NCI-H226 (cell line): ENCODE measurements at places on chromosomes 6 and 20.

- DNase-seq: no peak
Measured at GRCh38 chr6:1322696-1323219, 10.9 kb downstream of the FOXQ1 start.

- DNase-seq: peak; percentile 9
Measured at GRCh38 chr20:9551808-9552550, 37.6 kb downstream of the LAMP5 start.

DNA sequence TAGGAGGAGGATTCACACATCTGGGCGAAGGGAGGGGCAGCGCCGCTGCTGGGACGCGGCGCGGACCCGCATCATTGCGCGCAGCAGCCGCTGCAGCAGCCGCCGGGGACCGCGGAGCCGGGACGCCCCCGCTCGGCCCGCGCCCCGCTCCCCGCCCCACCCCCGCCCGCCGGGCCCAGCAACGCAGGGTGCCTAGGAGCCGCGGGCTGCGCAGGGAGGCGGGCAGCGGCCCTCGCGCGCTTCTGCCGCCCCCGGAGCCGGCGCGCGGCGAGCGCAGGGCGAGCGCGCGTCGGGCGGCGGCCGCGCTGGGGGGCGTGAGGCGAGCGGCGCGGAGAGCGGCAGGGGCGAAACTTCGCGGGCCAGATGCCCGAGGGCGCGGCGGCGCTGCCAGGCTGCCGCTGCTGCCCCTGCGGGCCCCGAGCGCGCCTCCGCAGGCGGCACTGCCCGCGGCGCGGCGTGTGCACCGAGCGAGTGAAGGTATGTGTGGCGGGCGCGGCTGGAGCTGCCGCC lies at the start of gene NKAIN2:
Gene NKAIN2 (plus strand): TSS at position 362 of the 510 bp plus-strand sequence.
- peak; percentile 5 for DNase-seq

GRCh38 chr6:125913864-125914351 lies 42.7 kb upstream of the HINT3 start:
- DNase-seq: peak; percentile 70

- no peak for DNase-seq
Measured at GRCh38 chr6:15392182-15392581, 146.3 kb downstream of the JARID2 start.

DNA sequence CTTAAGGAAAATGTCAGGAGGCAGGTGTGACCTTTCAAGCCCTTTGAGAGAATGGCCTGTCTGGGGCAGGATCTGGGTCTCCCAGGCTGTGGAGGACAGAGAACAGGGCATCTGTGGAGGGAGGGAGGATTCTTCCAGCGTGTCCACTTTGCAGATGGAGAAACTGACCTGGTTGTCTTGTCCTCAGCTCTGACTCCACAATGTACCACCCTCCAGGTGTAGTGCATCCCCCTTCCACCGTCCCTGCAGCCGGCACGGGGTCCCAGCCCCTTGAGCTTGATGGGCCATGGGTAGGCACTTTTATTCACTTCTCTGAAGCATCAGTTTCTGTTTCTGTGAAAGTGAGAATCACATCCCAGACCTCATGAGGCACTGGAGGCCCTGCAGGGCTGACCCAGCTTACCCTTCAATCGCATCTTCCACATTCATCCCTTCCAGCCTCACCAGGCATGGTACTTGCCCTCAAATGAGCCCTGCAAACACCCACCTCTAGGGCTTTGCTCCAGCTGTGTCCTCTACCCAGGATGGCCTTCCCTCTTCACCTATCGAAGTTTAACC lies 4.6 kb upstream of the TGM2 start:
- DNase-seq: no peak

- no peak for DNase-seq
Measured at GRCh38 chr20:17622851-17623508, 53.1 kb downstream of the DSTN start.

DNA sequence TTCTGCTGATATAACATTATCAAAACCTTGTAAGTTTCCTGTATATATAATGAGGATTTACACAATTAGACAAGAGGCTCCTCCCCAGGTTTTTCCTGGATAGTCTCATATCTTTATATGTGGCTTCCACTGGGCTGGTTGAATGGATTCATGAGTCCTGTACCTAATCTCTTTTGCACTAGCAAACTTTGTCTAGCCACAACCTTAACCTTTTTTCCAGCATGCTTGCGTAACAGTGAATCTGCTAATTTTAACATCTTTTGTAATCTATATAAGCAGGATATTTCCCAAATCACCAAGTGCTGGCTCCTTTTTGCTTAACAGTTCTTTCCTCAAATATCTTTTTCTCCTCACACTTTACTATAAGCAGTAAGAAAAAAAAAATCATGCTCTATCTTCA lies 153.6 kb downstream of the COL21A1 start:
- DNase-seq: no peak

DNA sequence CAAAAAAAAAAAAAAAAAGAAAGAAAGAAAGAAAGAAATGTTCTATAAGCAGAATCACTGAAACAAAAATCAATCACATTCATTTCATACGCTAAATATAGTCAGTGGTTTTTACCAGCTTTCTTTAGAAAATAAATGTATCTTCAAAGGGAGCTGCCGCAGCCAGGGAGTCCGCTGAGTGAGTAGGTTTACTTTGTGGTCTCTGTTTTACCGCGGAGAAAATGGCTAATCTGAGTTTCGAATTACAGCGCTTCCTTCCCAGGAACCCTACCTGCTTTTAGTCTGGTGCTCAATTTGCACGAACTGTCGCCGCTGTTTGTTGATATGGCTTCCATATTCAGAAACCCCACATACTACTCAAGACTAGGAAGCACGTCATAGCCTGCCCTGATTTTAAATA lies 102.4 kb downstream of the TFAP2A start:
- DNase-seq: no peak

GRCh38 chr6:167549213-167549612 lies 224.3 kb downstream of the TTLL2 start:
- DNase-seq: no peak

DNA sequence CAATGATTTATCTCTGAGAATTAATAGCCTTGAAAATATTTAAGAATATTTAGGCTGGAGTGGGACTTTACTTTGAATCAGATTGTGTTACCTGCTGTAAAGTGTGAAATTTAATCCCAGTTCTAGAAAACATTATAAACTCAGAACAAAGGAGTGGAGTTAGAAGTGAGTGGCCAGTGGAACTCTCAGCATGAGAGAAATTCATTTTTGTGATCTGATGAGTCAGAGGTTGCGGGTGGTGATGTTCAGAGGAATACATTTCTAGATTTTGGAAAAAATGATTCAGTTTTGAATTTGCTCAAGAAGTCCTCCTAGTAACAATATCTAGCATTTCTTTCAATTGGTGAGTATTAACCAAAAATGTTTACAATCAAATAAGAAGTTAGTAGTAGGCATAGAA lies 167.5 kb downstream of the ZFAND3 start:
- peak; percentile 65 for DNase-seq

DNA sequence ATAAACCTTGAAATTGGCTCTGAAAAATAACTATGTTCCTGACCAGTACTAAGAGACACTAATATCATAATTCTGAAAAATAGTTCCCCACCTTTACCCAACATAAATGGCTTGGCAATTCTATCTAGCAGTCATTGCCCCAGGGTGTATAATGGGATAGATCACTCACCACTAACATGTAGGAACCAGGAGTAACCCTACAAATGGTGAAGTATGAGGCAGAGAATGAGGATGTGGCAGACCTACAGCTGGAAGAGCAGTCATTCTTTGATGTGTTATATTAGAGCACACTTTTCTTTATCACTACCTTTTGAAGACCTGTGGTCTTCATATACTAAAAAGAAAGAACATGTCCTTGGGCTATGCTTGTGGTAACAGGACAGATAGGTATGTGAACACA lies 136.5 kb upstream of the SYNDIG1 start:
- DNase-seq: no peak

DNA sequence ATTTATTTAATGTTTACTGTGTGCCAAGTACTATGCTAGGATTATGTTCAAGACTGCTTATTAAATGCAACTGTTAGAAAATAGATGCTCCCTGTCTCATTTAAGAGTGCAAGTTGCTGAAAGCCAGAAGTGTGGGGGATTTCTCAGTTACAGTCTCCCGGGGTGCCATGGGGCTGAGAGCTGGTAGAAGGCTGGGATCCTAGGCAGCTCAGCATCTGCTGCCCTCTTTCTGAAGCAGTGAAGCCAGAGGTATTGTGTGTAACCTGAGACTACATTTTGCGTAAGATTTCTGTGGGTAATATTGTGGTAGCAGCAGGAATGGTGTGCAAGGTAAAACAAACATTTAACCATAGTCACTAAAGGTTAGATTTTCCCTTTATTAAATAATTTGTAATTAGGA lies 120.6 kb downstream of the AKAP7 start:
- DNase-seq: no peak

DNA sequence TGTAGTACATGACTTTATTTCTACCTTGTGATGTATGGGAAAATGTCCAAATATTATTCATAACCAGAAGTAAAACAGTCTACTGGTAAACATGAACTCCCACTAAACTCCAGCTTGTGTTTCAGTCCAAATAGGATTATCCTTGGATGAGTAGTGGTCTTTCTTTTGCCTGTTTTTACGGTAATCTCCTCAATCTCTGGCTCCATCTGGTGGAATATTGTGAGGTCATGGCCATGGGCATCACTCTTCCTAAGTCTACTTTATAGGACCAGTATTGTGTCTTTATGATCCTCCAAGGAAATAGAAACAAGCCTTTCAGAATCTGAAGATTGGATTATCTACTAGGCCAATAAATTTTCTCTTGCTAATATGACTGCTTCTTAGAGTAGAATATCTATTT lies 505.0 kb downstream of the BMP2 start:
- no peak for DNase-seq

GRCh38 chr6:1382883-1383728 lies 6.3 kb upstream of the FOXF2 start:
- DNase-seq: no peak

GRCh38 chr20:36113566-36114250 lies 40.8 kb upstream of the EPB41L1 start:
- no peak for DNase-seq

DNA sequence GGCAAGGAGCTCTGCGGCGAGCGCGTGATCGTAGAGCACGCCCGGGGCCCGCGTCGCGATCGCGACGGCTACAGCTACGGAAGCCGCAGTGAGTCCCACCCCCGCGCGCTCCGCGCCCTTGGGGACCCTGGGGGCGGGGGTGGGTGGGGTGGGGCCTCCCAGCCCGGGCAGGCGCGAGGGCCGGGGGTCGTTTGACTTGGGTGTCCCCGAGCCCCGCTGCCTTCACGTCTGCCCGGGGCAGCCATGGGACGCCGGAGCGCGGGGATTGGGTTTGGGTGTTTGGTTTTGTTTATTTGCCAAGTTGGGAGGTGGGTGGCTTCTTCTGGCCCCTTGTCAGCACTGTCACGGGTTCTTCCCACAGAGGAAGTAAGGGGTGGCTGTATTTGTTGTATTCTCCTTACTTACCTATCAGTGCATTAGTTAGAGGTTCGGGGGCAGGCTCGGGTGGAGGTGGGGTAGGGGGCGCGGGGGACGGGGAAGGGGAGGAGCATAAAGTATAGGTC lies 777 bp downstream of the SRSF6 start:
- DNase-seq: no peak

DNA sequence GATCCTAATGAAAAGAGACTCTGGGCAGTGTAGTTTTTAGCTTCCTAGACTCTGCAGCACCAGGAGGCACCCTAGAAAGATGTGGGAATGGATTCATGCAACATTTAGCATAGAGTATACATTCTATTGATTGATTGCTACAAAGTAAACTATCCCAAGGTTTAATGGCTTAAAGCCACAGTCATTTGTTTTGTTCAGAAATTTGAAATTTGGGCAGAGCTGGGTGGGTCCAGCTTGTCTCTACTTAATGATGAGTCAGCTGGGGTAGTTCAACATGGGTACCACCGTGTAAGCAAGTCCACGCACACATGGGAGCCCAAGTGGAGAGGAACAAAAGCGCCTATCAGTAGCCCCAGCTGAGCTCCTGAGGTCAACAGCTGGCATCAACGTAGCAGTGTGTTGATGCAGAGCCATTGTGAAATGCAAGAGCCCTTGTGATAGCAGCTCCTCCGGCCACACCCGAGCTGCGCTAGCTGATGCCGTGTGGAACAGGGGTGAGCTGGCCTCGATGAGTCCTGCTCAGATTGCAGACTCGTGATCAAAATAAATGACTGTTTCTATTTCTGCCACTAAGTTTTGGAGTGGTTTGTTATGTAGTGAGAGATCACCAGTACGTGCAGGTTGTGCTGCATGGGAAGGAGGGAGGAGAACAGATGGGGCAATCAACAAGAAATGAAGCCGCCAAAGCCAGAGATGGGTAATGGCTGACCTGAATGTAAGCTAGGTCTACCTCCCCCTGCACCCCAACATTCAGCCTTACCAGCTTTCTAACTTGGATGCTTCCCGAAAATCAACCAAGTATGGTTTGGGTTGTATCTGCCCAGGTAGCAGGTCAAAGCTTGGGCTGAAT lies 45.7 kb upstream of the TRAF3IP2 start:
- no peak for DNase-seq

DNA sequence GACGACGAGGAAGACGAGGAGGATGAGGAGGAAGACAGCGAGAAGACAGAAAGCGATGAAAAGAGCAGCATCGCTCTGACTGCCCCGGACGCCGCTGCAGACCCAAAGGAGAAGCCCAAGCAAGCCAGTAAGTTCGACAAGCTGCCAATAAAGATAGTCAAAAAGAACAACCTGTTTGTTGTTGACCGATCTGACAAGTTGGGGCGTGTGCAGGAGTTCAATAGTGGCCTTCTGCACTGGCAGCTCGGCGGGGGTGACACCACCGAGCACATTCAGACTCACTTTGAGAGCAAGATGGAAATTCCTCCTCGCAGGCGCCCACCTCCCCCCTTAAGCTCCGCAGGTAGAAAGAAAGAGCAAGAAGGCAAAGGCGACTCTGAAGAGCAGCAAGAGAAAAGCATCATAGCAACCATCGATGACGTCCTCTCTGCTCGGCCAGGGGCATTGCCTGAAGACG lies 116.9 kb downstream of the TMEM242 start:
- no peak for DNase-seq

DNA sequence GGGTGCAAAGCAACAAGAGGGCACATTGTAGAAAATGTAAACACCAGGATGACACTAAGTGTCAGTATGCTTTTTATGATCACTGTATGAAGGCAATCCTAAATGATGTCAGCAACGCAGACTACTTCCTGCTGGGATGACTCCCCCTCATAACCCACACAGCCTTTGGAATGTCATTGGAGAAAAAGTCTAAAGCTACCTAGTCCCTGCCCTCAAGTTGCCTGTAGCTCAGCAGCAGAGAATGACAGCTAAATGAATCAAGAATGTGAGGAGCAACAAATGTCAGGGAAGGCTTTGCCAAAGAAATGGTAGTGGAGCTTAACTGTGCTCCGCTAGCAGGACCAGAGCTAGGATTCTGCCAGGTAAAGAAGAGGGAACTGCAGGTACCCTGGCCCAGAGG lies 555.6 kb downstream of the CD83 start:
- DNase-seq: peak; percentile 47

GRCh38 chr6:16523606-16524379 lies 237.5 kb downstream of the ATXN1 start:
- peak; percentile 90 for DNase-seq
